ENCODE measurements at places on chromosomes 1 and 21. TPM values are rescaled to one million over a fixed set of nuclear protein-coding genes. Genes with fewer than 3 reads are reported as not detected.

GRCh38 chr1:161374373-161374772 is 6.7 kb upstream of the CFAP126 start:
- peak; percentile 38 for DNase-seq

- DNase-seq: peak; percentile 53
Observed at GRCh38 chr1:153565529-153566374, at the start of gene S100A2. TSS of gene S100A2 (minus strand) at chr1:153565844. CDS start at chr1:153563877, 1,967 bp downstream.

DNA sequence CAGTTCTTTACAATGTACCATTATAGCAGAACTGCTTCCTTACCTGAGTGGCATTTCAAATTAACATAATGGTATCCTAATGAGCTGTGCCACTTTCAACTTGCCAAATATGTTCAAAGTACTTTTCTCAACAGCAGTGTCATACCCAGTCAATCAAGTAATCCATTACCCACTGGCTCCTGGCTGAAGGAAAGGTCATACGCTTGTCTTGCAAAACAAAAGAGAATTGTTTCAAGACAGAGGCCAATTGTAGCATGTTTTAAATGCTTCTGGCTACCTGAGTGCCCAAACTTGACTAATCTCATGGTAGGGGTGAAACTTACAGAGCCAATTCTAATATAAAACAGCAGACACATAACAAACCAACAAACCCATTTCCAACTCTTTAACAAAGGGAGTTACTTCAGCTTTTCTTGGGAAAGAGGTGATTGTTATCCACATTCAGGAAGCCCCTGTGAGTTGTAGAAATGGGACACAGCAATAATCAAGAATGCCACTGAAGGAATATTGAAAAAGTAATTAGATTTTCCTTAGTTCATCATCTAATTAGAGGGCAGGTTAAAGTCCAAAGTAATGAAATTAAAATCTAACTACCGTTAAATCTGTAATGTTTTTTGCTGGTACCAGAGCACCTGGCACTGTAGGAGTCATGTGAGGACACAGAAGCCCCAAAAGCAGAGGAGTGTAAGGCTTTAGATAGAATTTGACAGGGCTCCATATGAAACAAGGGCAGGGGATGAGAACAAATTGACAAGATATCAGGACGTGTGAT is 241.9 kb downstream of the RWDD3 start:
- DNase-seq: no peak

- DNase-seq: no peak
Observed at GRCh38 chr1:64549464-64550239, 79.7 kb downstream of the CACHD1 start.

Gene AIRE
- total RNA-seq: 0.31 TPM

Gene SUSD4
- 0.07 TPM for total RNA-seq
